ENCODE measurements at places on chromosomes 13 and 19. TPM values are rescaled to one million over a fixed set of nuclear protein-coding genes. Genes with fewer than 3 reads are reported as not detected.

DNA sequence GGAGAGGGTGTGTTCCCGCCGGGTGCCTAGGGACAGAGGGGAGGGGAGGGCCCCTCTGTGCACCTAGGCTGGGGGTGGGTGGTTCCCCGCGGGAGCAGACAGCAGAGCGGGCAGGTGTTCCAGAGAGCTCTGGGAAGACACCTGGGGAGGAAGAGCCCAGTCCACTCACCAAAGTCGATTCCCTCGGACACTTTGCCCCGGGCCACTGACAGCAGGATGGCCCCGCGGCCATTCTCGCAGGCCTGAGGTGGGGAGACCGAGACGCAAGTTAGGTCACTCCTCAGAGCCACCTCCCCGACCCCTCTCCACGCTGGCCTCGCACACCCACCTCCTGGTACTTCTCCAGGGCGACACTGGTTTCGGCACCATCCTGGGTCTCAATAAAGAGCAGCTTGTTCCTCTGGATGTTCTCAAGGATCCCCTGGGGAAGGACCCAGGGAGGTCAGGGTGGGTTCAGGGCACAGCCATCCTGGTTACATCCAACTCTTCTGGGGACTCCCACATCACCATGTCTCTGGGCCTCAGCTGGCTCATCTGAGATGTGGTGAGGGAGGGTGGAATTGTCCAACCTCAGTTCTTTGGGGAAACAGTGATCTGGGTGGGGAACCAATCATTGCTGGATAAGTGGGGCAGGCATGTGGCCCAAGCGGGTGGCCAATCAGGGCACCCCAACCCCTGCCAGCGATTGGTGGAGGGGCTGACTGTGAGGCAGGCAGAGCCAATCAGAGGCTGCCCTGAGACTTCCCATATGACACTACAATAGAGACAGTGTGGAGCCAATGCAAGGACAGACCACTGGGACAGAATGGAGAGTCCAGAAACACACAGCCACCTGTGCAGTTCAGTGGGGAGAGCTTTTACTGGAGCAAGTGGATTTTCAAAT lies 12.6 kb downstream of the KLC3 start:
- no peak for DNase-seq

DNA sequence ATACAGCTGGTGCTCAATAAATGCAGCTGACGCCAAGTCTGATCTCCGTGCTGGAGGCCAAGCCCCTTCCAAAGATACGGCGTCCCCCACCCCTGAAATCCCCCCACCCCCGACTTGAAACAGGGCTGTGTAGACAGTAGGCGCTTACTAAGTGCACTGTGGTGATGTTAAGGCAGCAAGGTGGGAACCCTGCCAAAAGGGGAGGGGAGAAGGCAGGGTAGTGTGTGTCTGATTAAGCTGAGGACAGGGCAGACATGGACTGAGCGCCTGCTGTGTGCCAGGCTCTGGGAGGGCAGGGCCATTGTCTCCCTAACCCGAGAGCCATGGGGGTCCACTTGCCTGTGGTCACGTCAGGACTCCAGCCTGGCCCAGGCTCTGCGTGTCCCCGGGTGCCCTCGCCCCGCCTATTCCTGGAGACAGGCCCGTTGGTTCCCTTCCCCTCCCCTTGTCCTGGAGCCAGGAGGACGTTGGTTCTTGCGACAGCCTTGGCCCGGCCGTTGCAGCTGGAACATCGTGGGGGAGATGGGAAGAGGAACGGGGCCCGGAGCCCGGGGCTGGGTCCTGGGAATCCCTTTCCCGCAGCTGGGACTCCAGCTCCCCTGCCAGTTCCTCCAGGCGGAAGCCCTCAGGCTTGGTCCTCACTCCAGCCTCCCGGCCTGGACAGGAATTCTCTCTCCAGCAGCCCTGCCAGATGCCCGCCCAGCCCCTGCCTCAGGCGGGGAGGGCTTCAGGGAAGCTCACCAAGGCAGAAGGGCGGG lies 1.7 kb upstream of the ELANE start:
- DNase-seq = no peak

GRCh38 chr19:44653977-44654774 lies 10.5 kb downstream of the PVR start:
- DNase-seq = peak; percentile 66

- DNase-seq = no peak
These were observed 2.4 kb downstream of the DKKL1 start for GRCh38 chr19:49366110-49366509.

DNA sequence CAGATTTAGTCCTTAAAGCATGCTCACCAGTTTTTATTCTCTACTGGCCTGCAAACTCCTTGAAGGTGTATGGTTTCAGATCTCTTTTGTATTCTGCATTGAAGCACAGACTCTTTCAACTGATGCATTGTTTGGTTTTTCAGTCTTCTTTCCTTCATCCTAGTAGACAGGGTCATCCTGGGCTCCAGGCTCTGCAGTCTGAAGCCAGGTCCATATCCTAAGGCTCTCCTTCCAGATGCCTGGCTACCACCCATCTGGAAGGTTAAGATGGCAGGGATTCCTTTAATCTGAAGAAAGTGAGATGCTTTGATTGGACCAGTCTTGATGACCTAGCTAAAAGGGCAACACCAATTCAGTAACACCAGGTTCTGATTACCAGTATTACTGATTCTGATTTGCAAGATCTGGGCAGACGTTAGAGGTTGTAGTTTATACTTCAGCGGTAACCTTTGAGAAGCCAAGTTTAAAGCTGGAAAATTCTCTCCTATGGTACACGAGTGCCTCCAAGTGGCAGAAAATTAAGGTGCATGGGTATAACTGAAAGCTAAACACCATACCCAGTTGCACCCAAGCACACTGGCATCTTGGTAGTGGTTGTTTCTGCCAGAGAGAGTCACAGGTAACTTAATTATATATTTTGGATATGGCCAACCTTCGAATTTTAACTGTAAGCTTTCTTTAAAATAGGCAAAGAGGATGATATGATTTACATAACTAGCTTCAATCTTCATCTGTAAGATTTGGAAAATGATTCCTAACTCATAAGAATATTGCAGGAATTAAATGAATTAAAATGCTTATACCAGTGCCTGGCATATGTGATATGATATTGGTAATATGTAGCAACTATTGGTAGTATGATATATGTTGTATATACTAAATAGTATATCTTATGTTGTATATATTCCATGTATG lies 1651.9 kb upstream of the MIR17HG start:
- DNase-seq = peak; percentile 70

GRCh38 chr19:48490981-48491792 lies 20.4 kb downstream of the LMTK3 start:
- DNase-seq = no peak

DNA sequence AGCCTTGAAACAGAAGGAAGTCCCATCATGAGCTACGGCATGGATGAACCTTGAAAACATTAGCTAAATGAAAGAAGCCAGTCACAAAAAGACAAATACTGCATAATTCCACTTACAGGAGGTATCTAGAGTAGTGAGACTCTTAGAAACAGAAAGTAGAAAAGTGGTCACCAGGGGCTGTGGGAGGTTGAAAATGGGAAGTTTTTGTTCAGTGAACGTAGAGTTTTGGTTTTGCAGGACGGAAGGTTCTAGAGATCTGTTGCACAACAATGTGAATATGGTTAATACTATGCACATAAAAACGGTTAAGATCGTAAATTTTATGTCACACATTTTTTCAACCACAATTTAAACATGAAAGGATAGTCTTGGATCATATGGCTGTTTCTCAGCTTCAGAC lies 11.9 kb upstream of the SLC10A2 start:
- DNase-seq = no peak

- no peak for DNase-seq
These were observed 17.4 kb upstream of the FEM1A start for GRCh38 chr19:4774136-4774535.

- DNase-seq = no peak
These were observed 271.0 kb downstream of the SLITRK5 start for GRCh38 chr13:87942205-87942604.

Gene ZNF534
- not detected for total RNA-seq

Gene ATP12A
- total RNA-seq = 0.64 TPM

Gene FGF21
- total RNA-seq = not detected

Gene NCCRP1
- not detected for total RNA-seq

Gene UBA52
- total RNA-seq = 1,465 TPM

Gene ZNF223
- total RNA-seq = 10.9 TPM
